Activated T-cell treated with anti-CD3 and anti-CD28 coated beads, Interleukin-2, amount 50 U/mL, for 72 hours (primary cell): ENCODE measurements at places on chromosomes 3 and 15.

GRCh38 chr3:29354894-29355293, 74.0 kb downstream of the RBMS3 start:
- H3K4me3 ChIP-seq: no peak overlapping the region
- peaks cover 10% of the 10 kb centered on the region for H3K4me1 ChIP-seq

DNA sequence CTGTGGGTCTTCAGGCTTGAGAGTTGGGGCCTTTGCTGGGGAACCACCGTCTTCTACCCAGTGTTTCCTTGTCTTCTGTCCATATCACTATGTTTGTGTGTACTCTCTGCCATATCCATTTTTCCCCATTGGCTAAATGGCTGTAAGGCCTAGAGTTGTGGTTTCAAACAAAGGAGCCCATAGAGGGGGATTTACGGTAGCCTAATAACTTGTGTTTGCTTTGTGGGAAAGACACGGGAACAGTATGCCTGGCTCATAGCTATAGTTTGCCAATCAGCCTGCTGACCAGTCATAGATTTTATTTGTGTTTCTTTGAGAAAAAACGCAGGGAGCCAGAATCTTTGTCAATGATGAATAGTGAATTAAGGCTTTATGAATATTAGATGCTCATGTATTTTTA, 554.8 kb downstream of the NAALADL2 start:
- no peaks in the 10 kb centered on the region for H3K27me3 ChIP-seq
- no peak for DNase-seq
- no peaks in the 10 kb centered on the region for H3K36me3 ChIP-seq
- no peak overlapping the region for H3K4me3 ChIP-seq

DNA sequence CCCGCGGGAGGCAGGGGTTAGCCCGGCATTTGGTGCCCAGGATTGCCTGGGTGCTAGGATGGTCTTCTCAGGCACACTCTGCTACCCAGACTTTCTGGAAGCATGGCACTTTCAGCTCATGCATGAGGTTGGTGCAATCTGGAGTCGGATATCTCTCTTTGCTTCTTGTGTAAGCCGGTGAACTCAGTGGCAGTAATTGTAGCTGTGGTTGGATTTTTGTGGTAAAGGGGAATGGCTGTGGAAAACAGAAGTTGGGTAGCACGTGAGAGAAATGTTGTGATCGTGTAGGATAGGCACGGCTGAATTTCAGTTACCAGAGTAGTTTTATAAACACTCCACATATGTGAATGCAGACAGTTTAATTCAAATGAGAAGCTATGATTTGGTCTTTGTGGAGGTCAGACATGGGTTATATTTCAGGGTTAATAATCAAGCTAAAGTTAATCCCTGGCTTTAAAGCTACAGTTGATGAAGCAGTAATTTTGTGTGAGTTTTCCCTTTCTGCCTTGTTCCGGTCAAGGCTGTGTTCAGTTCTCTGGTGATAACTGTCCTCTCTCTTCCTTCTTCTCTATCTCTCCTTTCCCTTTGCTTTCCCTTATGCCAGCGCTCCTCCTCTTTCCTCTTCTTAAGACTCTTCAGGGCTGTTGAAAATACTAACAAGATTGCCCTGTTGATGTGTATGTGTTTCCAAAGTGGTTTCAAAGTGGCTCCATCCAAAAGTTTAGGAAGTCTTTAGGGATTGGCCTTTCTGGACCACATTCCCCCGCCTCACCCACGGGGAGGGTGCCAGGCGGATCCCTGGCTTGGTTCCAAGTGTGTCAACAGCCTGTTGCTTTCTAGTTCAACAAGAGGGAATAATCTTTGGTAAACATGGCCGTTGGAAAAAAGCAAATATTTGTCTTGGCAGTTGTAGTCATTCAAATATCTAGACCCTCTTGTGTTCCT, 404.6 kb upstream of the C2CD4B start:
- H3K4me1 ChIP-seq: no peaks in the 10 kb centered on the region
- H3K27ac ChIP-seq: no peak overlapping the region
- H3K4me3 ChIP-seq: no peak overlapping the region
- no peaks in the 10 kb centered on the region for H3K36me3 ChIP-seq
- no peak for DNase-seq
- peaks cover 19% of the 10 kb centered on the region for H3K27me3 ChIP-seq

GRCh38 chr15:58524247-58524646, 92.5 kb downstream of the LIPC start:
- no peak for DNase-seq
- H3K4me3 ChIP-seq: no peak overlapping the region
- H3K27ac ChIP-seq: no peak overlapping the region
- no peaks in the 10 kb centered on the region for H3K27me3 ChIP-seq
- peaks cover 15% of the 10 kb centered on the region for H3K4me1 ChIP-seq
- H3K36me3 ChIP-seq: no peaks in the 10 kb centered on the region

- H3K4me3 ChIP-seq: no peak overlapping the region
- DNase-seq: no peak
- H3K27ac ChIP-seq: no peak overlapping the region
- H3K27me3 ChIP-seq: no peaks in the 10 kb centered on the region
These were observed 10.3 kb downstream of the CCDC54 start for GRCh38 chr3:107387555-107387954.

DNA sequence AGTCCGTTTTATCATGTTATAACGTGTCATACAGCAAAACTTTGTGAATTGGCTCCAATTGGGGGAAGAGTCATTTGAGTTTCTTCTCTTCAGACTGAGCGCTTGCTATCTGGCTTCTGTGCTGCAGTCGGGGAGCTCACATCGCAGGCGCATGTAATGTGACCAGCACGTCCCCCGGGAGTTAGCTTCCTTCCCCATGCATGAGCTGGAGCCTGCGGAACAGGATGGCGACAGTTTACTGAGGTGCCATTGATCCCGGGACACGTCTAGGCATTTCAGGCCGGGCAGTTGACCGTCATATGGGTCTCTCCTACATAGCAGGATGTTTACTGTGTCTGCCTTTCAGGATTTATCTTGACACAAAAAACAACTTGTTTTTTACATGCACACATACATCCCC, 44.8 kb downstream of the CMTM8 start:
- H3K4me1 ChIP-seq: peaks cover 40% of the 10 kb centered on the region
- H3K27ac ChIP-seq: no peak overlapping the region
- no peak overlapping the region for H3K4me3 ChIP-seq
- H3K27me3 ChIP-seq: no peaks in the 10 kb centered on the region

DNA sequence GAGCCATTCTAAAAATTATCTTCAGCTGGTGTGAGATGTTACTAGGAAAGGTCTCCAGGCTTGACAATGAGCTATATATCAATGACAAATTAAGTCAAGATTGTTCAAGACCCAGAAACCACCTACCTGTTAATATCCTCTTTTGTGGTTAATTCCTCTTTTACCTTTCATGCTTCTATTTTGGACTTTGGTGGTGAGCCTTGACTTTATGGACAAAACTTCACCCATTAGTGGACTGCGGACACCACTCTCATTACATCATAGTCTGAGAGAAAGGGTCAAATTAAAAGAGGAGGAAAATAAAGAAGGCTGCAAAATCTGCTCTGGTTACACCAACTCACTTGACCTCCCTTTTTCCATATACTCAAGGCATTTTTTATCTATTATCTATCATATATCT, 271.5 kb upstream of the TTC14 start:
- H3K4me3 ChIP-seq: no peak overlapping the region
- H3K36me3 ChIP-seq: no peaks in the 10 kb centered on the region
- no peak for DNase-seq
- H3K27me3 ChIP-seq: no peaks in the 10 kb centered on the region

DNA sequence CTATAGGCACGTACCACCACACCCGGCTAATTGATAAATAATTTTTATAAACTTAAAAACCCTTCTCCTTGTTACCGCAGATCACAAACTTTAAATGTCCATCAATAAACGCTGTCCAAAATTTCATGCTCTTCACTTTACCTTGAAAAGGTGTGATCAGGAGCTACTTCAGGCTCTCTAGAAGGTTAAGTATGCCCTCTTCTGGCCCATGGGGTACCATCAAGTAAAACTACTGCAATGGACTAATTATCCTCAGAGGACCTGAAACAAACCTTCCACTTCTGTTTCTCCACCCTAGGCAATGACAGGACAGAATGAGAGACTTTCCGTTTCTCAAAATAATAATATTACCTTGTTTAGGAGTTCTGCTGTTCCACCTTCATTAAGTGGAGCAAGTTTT, 9.2 kb downstream of the LZTFL1 start:
- H3K27me3 ChIP-seq: no peaks in the 10 kb centered on the region
- no peak overlapping the region for H3K27ac ChIP-seq
- no peak overlapping the region for H3K4me3 ChIP-seq
- DNase-seq: peak; percentile 9
- peaks cover 5% of the 10 kb centered on the region for H3K4me1 ChIP-seq
- no peaks in the 10 kb centered on the region for H3K36me3 ChIP-seq

- peak overlapping the region; percentile 12 for H3K4me3 ChIP-seq
- no peaks in the 10 kb centered on the region for H3K27me3 ChIP-seq
- peak overlapping the region; percentile 100 for H3K27ac ChIP-seq
These were observed 602.8 kb downstream of the FOXP1 start for GRCh38 chr3:70980646-70981170.

DNA sequence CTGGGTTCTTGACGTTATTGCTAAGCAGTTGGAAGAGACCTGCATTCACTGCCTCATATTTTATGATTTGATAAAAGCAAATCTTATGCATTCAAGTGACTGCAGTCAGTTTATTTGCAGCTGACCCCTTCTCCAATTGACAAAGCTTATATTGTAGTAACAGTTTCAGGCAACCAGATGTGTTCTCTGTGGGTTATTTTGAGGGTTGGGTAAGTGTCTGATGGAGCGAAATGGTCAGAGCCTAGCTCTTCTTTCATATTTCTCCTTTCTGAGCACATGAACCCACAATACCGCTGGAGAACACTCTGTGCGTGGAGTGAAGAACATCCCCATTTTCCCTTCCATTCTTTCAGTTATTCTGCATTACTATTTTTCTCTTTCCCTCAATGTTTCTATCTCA, 125.8 kb upstream of the KCNH8 start:
- H3K36me3 ChIP-seq: no peaks in the 10 kb centered on the region
- H3K4me3 ChIP-seq: no peak overlapping the region
- no peak overlapping the region for H3K27ac ChIP-seq
- no peak for DNase-seq
- peaks cover 7% of the 10 kb centered on the region for H3K27me3 ChIP-seq
- H3K4me1 ChIP-seq: no peaks in the 10 kb centered on the region

- no peaks in the 10 kb centered on the region for H3K27me3 ChIP-seq
- no peaks in the 10 kb centered on the region for H3K36me3 ChIP-seq
- H3K4me1 ChIP-seq: no peaks in the 10 kb centered on the region
- no peak overlapping the region for H3K27ac ChIP-seq
- DNase-seq: no peak
These were observed 379.5 kb downstream of the CTNNB1 start for GRCh38 chr3:41578798-41579197.

- H3K36me3 ChIP-seq: peaks cover 1% of the 10 kb centered on the region
- H3K4me1 ChIP-seq: peaks cover 90% of the 10 kb centered on the region
- no peak overlapping the region for H3K4me3 ChIP-seq
- H3K27ac ChIP-seq: no peak overlapping the region
- no peak for DNase-seq
These were observed 7.3 kb downstream of the VGLL4 start for GRCh38 chr3:11636394-11636770.

DNA sequence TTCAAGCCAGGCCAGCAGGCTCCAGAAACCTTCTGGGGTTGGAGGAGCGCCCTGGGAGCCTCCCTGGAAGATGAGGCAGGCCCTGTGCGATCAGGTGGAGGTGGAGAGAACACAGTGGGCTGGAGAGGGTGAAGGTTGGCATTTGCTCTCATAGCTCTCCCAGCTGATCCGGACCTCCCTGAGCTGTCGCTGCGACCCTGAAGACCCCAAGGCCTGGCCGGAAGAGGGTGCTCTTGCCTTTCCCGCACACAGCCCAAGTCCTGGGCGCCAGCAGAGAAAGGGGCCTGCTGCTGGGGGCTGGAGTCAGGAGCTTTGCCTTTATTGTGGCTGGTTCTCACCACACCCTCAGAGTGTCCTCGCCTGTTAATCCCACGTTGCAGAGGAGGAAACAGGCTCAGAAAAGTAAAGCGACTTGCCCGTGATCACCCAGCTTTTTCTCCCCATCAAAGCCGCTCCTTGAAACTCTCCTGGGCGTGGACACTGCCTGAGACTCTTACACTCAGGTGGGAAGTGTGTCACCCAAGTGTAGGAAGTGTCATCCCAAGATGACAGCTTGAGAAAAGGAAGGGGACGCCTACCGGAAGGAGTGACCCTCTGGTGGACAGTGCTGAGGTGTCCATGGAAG, 8.6 kb upstream of the RPL29 start:
- H3K27ac ChIP-seq: no peak overlapping the region
- peaks cover 8% of the 10 kb centered on the region for H3K4me1 ChIP-seq
- no peak overlapping the region for H3K4me3 ChIP-seq
- no peaks in the 10 kb centered on the region for H3K36me3 ChIP-seq
- H3K27me3 ChIP-seq: no peaks in the 10 kb centered on the region

GRCh38 chr3:174891524-174892203, 32.5 kb downstream of the NAALADL2 start:
- no peak overlapping the region for H3K27ac ChIP-seq
- peaks cover 2% of the 10 kb centered on the region for H3K36me3 ChIP-seq
- no peak for DNase-seq
- no peaks in the 10 kb centered on the region for H3K27me3 ChIP-seq

DNA sequence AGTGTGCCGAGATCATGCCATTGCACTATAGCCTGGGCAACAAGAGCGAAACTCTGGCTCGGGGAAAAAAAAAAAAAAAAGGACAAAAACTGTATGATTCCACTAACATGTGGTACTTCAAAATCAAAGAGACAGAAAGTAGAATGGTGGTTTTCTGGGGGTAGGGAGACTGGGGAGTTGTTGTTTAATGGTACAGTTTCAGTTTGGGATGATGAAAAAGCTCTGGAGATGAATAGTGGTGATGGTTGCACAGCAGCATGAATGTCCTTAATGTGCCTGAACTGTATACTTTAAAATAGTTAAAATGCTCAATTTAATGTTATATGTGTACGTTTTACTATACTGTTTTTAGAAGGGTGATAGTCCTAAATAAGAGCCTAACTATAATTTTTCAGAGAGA, 27.4 kb downstream of the RAD51 start:
- H3K36me3 ChIP-seq: peaks cover 3% of the 10 kb centered on the region
- H3K4me1 ChIP-seq: peaks cover 24% of the 10 kb centered on the region
- H3K4me3 ChIP-seq: no peak overlapping the region
- DNase-seq: no peak
- H3K27ac ChIP-seq: no peak overlapping the region

DNA sequence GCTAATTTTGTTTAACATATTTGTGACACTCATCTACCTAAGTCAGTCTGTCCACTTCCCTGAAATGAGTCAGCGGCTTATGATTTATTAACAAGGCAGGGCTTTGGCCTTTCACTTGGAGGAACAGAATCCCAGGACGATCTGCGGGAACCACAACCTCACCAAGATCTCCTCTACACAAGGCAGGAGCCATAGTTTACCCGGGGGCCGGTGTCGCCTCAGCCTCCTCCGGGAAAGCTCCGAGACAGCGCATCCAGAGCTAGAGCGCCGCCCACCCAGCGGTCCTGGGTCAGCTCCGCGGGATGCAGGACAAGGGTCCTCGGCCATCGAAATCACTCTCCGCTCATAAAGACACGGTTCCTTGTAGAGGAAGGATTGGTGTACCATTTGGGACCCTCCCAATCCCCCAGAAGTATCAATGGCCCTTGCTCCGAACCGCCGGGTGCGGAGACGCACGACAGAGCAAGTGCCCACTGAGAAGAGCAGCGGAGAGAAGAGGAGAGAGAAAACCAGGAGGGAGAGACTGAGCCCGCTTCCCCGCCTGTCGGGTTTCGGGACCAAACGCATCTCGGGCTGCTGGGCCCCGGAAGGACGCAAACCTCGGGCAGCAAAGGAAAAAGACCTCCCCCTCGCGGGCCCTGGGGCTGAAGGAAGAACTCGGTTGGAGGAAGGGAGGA, 13.1 kb upstream of the ALCAM start:
- H3K27me3 ChIP-seq: peaks cover 71% of the 10 kb centered on the region
- peaks cover 20% of the 10 kb centered on the region for H3K4me1 ChIP-seq
- H3K4me3 ChIP-seq: peak overlapping the region; percentile 65
- peaks cover 3% of the 10 kb centered on the region for H3K36me3 ChIP-seq
